ENCODE measurements at places on chromosomes 2 and 18.

- DNase-seq = peak; percentile 10
Observed at GRCh38 chr18:36519358-36519757, 221.8 kb downstream of the FHOD3 start.

DNA sequence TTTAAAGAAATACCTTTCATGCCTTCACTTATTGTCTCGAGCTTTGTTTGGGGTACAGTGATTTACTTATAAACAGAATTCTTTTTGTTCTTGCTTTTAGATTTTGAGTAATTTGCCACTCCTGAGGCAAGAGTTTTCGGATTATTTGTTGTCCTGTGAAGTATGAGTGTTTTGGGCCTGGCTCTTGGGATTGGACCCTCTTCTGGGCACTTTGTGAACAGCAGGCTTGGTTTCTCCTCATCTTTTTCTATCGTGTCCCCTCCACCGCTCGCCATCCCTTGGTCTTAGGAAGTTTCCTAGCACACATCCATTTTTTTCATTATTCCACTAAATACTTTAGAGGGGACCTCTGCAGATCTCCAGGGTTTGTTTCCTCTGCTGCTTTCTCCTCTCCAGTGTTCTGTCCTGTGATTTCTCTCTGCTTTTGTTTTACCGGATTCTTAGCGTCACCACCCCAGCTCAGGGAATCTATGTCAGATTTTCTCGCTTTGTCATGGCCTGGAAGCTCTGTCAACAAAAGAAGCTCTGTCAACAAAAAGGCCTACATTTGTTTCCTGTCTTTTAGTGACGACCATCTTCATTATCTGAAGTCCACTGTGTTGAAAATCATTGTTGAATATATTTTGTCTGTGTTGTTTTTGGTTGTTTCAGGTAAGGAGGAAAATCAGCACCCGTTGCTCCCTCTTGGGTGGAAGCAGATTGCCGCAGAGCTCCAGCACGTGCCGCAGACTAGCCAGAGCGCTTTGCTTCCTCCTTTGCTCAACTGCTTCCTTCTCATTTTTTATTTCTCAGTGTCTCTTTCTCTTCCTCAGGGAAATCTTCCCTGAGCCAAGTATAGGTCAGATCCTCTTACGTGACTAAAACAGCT lies 27.8 kb downstream of the ANKRD62 start:
- no peak for DNase-seq

- DNase-seq = peak; percentile 61
Observed at GRCh38 chr2:189129971-189130370, 49.6 kb downstream of the COL5A2 start.

- peak; percentile 75 for DNase-seq
Observed at GRCh38 chr2:133484106-133484505, 84.2 kb downstream of the NCKAP5 start.

DNA sequence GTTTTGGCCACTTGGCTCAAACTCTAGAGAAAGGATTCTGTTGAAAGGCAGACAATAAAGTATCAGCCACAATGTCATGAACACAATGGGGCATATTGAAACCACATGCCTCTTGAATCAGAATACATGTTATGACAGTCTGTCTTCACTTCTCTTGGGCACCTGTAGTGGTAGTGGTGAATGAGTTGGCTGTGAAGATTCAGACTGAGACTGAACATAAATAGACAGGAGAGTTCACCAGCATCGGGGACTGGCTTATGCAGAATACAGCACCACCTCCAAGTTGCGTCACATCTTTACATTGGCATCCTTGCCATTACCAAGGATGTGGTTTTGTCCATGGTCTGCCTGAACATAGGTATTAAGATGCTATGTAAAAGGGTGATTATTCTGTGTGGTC lies 336.8 kb downstream of the MYCN start:
- DNase-seq = no peak

DNA sequence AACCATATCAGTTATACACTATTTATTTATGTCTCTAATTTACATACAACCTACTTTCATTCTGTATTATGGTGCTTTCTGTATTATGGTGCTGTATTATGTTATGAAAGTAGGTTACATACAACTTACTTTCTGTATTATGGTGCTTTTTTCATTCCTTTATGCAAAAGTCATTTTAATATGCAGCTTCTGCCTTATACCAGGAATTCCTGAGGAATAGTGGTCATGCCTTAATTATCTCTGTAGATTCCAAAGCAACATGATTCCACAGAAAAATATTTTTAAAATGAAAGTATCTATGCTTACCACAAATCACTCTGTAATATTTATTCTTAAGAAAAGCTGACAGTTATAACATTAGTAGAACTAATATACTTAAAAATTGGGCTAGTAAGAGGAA lies 922.0 kb upstream of the NRXN1 start:
- DNase-seq = peak; percentile 10

GRCh38 chr2:238117199-238118154 lies 17.3 kb downstream of the ESPNL start:
- no peak for DNase-seq

GRCh38 chr2:15867194-15868171 lies 72.9 kb upstream of the MYCN start:
- DNase-seq = no peak

GRCh38 chr2:152781175-152781574 lies 62.8 kb downstream of the ARL6IP6 start:
- no peak for DNase-seq

DNA sequence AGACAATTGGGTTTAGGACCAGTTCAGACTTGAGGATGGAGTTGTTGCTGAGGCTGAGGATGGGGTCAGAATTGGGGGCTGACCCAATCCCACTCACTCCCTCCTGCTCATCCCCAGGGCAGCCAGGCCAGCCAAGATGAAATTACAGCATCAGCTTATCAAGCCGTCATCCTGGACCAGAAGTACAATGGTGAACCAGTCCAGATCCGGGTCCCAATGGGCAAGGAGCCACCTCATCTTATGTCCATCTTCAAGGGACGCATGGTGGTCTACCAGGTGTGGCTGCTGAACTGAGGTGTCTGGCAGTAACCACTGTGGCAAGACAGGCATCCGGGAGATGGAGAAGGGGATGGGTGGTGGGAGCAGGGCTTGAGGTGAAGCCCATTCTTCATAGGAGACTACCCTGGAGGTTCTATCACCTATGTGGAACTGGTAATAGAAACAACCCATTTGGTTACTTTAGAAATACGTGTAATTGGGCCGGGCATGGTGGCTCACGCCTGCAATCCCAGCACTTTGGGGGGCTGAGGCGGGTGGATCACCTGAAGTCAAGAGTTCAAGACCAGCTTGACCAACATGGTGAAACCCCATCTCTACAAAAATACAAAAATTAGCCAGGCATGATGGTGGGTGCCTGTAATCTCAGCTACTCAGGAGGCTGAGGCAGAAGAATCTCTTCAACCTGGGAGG lies 13.9 kb downstream of the VIL1 start:
- DNase-seq = no peak

- DNase-seq = no peak
Observed at GRCh38 chr2:220445429-220446105, 818.1 kb downstream of the SLC4A3 start.

- DNase-seq = no peak
Observed at GRCh38 chr2:54107903-54108615, 7.4 kb upstream of the ACYP2 start.

DNA sequence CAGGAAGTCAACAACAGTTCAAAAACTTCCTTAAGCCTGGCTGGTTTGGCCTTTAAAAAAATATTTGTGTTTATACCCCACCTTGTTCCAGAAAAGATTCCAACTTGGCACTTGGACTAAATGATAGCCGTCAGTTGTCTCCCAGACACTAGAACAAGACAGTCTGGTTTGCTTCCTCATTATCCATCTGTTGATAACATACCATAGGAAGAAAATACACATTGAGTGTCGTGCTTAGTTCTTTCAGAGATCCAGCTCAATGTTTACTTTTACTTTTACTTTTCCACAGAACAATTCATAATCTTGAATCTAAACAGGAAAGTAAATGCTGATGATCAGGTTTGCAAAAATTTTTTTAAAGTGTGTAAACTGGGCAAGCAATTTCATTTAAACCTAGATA lies 2.4 kb upstream of the VPS54 start:
- DNase-seq = no peak

GRCh38 chr2:176592216-176592615 lies 323.0 kb downstream of the MTX2 start:
- no peak for DNase-seq

GRCh38 chr18:54641734-54642133 lies 50.7 kb downstream of the DYNAP start:
- DNase-seq = no peak

DNA sequence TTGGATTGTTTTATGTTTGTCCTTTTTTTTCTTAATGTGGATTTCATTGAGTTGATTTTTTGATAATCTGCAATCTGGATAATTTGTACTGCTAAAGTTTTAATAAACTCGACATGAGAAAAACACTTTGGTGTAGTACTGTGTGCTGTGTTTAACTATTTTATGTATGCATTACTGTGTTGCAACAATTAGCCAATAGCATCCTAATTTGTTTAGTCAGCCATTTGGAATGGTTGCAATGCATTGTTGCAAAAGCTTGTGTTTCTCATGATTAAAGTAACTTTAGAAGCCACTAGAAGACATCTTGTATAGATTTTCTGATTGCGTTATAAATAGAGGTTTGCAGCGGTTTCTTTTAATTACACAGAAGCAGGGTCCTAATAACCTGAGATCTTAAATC lies 53.5 kb downstream of the PPIG start:
- peak; percentile 48 for DNase-seq

All from AG04450 (cell line).